ENCODE measurements at places on chromosomes 4 and X.
A peak's percentile ranks its signal among the peaks of the same experiment; 100 is the strongest.

DNA sequence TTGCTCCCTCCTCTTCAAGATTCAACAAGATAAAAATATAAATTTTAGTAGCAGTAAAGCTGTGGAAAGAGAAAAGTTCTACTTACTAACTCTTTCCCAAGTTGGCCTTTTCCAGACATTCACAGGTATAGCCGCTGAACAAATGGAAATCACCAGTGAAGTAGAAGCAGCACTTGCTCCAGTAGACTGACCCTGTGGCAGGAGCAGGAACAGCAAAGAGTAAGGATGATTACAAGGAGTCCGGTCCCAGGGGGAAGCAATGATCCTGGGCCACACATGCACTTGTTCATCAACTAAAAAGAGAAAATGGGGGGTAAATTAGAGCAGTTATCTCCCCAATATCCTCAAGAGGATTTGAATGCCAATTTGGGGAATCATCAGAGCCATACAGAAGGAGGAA, 184.9 kb downstream of the NAF1 start:
- no peak for ATAC-seq

DNA sequence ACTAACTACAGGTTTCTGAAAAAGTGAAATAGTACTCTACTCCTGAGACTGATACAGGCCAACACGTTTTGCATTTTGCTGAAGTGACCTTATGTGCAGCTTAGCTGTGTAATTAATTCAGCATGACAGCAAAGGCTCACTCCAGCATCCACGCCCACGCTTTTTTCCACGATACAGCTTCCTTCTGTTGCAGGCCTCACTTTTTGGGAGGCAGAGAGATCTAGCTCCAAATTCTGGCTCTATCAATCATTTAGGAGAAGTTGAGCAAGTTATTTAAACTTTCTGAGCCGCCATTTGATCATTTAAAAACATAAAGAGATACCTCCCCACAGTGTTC, 160.3 kb downstream of the AFAP1 start:
- no peak for ATAC-seq

- no peak for ATAC-seq
Measured at GRCh38 chrX:68041110-68041509, 392.2 kb downstream of the OPHN1 start.

GRCh38 chr4:11497212-11497806, 68.6 kb upstream of the HS3ST1 start:
- peak; percentile 86 for ATAC-seq

DNA sequence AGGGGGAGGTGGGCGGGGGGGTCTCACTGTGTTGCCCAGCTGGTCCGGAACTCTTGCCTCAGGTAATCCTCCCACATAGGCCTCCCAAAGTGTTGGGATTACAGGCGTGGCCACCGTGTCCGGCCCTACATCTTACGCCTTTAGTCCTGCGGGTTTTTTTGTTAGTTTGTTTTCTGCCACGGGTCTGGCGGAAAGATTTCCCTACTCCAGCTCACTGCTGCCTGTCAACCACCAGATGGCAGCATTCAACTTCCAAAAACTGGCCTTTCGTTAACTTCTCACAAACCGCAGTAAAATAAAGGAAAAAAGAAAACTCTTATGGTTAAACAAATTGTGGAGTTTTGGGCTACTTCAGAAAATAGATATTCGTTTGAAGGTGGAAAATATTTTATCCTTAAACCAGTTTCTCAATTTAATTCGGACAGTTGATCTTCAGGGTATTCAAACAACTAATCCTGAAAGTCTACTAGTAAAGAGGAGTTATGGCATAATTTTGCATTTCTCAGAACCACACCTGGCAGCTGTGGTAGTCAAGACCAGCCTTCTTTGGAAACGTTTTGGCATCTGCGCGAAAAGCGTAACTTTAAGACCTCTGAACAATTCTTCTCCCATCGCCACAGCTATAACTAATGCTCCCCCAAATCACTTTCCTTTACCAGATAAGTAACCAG, 41.1 kb downstream of the LUZP4 start:
- no peak for ATAC-seq

DNA sequence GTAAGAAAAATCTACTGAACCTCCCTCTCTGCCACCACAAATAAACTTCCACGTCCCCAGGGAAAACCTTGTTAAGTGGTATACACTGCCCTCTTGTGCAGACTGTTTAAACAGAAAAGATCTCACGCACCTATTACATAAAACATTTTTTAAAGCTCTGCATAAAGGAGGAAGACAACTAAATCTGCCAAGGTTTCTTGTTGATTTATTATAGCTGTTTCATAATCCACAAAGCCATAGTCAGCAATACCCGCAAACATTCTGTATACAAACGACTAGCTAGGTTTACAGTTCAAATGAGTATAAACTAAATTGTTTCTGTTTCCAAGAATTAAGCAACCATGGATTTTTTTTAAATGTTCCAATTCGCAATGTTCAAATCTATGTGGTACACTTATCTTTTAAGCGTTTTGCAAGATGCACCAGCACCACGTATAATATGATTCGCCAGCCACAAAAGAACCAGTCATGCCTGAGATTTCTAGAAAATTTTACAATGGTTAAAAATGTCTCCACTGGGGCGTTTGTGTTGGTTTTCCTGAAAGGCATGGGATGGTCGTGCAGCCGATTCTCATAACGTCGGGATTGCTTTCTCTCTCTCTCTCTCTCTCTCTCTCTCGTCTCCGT, 164.6 kb downstream of the PRKX start:
- no peak for ATAC-seq

- ATAC-seq = no peak
Measured at GRCh38 chrX:22652596-22652995, 347.2 kb upstream of the DDX53 start.

DNA sequence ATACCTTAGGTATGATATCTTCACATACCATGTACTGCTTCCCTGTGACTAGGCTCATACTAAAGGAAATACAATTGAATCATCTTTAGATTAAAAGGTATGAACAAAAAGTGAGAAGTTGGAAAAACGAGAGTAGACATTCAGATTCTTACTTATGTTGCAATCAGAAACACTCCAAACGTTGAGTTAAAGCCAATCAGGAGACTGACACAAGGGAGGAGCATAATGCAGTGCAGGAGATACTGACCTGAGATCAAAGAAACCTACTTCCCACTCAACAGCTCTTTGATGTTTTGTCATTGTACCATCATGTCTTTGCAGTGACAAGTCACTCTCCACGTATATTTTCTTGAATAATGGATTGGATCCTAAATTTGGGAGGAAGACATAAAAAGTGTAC, 8.9 kb upstream of the PCDH18 start:
- ATAC-seq = no peak

GRCh38 chr4:71466775-71467174, 128.0 kb downstream of the SLC4A4 start:
- no peak for ATAC-seq

- ATAC-seq = no peak
Measured at GRCh38 chrX:2172359-2172758, 328.4 kb downstream of the DHRSX start.

All from activated CD4-positive, CD25-positive, alpha-beta regulatory T cell treated with anti-CD3 and anti-CD28 coated beads, Interleukin-2, amount 50 U/mL, for 24 hours (primary cell).